ENCODE measurements at places on chromosomes 3 and 15. TPM values are rescaled to one million over a fixed set of nuclear protein-coding genes. Genes with fewer than 3 reads are reported as not detected.

The PARP15 gene
- total RNA-seq, result 0.12 TPM

GRCh38 chr15:86403914-86404583 lies 324.4 kb downstream of the AGBL1 start:
- H3K27ac ChIP-seq, result no peak overlapping the region
- H3K4me1 ChIP-seq, result no peaks in the 10 kb centered on the region
- DNase-seq, result no peak
- no peaks in the 10 kb centered on the region for H3K36me3 ChIP-seq

DNA sequence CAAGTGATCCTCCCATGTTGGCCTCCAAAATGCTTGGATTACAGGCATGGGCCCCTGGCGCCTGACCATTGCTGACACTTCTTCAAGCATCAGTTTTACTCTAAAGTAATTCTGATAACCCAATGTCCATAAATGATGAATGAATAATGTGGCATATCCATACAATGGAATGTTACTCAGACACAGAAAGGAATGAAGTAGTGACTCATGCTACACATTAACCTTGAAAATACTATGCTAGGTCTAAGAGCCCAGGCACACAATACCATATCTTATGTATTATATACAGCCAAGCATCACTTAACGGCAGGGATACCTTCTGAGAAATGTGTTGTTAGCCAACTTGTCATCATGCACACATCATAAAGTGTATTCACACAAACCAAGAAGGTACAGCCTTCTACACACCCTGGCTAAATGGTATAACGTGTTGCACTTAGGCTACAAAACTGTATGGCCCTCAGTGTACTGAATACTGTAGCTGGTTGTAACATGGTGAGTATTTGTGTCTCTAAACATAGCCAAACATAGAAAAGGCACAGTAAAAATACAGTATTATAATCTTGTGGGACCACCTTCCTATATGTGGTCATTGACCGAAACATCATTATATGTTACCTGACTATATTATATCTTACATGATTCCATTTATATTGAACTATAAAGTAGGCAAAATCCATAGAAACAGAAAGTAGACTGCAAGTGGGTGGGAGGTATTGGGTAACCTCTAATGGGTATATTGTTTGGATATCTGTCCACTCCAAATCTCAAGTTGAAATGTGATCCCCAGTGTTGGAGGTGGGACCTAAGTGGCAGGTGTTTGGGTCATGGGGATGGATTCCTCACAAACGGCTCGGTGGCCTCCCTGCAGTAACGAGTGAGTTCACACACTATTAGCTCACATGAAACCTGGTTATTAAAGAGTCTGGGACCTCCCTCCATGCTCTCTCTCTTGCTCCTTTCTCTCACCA lies 31.4 kb downstream of the MKRN2 start:
- H3K4me1 ChIP-seq, result no peaks in the 10 kb centered on the region
- H3K27me3 ChIP-seq, result no peaks in the 10 kb centered on the region
- no peak for DNase-seq
- H3K27ac ChIP-seq, result no peak overlapping the region
- H3K4me3 ChIP-seq, result no peak overlapping the region
- peaks cover 51% of the 10 kb centered on the region for H3K36me3 ChIP-seq

- H3K4me3 ChIP-seq, result no peak overlapping the region
- no peaks in the 10 kb centered on the region for H3K36me3 ChIP-seq
- no peaks in the 10 kb centered on the region for H3K4me1 ChIP-seq
- peaks cover 34% of the 10 kb centered on the region for H3K27me3 ChIP-seq
- DNase-seq, result no peak
- H3K27ac ChIP-seq, result no peak overlapping the region
Measured at GRCh38 chr3:64176461-64176996, 48.7 kb downstream of the PRICKLE2 start.

DNA sequence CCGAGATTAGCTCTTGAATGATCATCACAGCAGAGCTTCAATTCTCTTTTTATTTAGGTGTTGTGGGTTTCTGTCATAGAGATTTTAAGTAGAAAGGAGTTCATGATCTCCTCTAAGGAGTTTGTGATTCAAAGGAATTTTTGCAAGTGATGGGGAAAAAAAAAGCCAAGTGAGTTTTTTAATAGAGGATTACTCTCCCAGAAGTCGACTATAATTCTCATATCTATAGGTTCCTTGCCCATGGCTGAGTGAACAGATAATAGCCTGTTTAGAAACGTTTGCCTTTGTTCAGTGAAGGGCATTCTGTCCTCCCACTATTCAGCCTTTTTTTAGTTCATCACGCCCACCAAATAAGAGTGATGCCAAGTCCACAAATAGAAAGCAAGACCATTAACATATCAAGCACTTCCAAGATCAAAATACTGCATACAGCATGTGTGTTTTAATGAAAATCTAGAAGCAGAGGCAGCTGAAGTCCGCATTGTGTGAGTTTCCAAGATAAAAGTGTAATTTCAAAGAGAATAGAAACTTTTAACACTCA lies 398.4 kb upstream of the CNTN3 start:
- DNase-seq, result no peak
- H3K27me3 ChIP-seq, result no peaks in the 10 kb centered on the region
- no peak overlapping the region for H3K4me3 ChIP-seq
- H3K27ac ChIP-seq, result no peak overlapping the region
- no peaks in the 10 kb centered on the region for H3K36me3 ChIP-seq

- H3K36me3 ChIP-seq, result no peaks in the 10 kb centered on the region
- H3K4me3 ChIP-seq, result no peak overlapping the region
- H3K4me1 ChIP-seq, result no peaks in the 10 kb centered on the region
- DNase-seq, result no peak
- H3K27ac ChIP-seq, result no peak overlapping the region
Measured at GRCh38 chr15:28015855-28016254, 83.3 kb downstream of the OCA2 start.

GRCh38 chr3:40304352-40304751 lies 5.2 kb upstream of the EIF1B start:
- H3K4me1 ChIP-seq, result peaks cover 12% of the 10 kb centered on the region
- no peak overlapping the region for H3K27ac ChIP-seq
- H3K27me3 ChIP-seq, result no peaks in the 10 kb centered on the region
- H3K36me3 ChIP-seq, result no peaks in the 10 kb centered on the region
